ENCODE measurements at places on chromosomes 12 and 14.

DNA sequence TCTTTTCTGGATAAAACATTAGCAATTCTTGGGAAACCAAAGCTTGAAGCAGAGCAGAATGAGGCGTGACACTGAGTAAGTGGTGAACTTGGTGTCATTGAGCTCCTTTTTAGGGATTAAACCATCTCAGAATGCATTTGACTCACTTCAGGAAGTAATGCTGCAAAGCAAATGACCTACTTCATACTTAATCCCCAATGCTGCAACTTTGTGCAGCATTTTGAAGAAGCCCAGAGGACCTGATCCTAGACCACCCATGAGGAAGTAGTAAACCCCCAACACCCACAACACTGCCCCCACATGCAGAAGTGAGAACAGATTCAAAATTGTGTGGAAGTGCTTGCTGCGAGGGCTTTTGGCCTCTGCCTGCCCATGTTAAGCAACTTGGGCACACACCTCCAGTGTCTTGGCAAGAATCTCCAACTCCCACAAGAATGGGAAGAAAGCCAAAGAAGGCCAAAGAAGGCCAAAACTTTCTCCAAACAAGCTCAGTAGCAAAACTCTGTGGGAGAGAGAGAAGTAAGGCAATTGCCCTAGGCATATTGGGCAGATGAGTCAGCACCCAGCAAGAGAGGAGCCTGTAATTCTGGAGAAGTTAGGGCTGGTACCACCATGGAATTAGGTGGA lies 69.2 kb upstream of the ETV6 start:
- DNase-seq = no peak

GRCh38 chr14:67133595-67134441 lies 55.4 kb upstream of the GARIN2 start:
- DNase-seq = no peak

GRCh38 chr14:84273181-84273580 lies 1256.8 kb upstream of the FLRT2 start:
- DNase-seq = no peak

GRCh38 chr14:68943107-68943506 lies 36.0 kb downstream of the ACTN1 start:
- no peak for DNase-seq

GRCh38 chr12:28770322-28770721 lies 378.8 kb upstream of the FAR2 start:
- DNase-seq = no peak

- DNase-seq = peak; percentile 74
These were observed 78.6 kb downstream of the ARF6 start for GRCh38 chr14:49971156-49972130.

GRCh38 chr12:106759526-106760183 lies 14.8 kb upstream of the RIC8B start:
- DNase-seq = no peak

- no peak for DNase-seq
These were observed at the start of gene AQP5 for GRCh38 chr12:49961111-49961922. Gene AQP5, plus strand, starts transcription at chr12:49961872. Its CDS starts 146 bp downstream, at chr12:49962018.

GRCh38 chr14:94571395-94571794 lies 9.8 kb upstream of the SERPINA5 start:
- no peak for DNase-seq

- DNase-seq = peak; percentile 55
These were observed 33.8 kb upstream of the FGD4 start for GRCh38 chr12:32365473-32366064.

- DNase-seq = no peak
These were observed 77.7 kb upstream of the COCH start for GRCh38 chr14:30796707-30797106.

- no peak for DNase-seq
These were observed 58.8 kb upstream of the AP4S1 start for GRCh38 chr14:30966415-30967363.

DNA sequence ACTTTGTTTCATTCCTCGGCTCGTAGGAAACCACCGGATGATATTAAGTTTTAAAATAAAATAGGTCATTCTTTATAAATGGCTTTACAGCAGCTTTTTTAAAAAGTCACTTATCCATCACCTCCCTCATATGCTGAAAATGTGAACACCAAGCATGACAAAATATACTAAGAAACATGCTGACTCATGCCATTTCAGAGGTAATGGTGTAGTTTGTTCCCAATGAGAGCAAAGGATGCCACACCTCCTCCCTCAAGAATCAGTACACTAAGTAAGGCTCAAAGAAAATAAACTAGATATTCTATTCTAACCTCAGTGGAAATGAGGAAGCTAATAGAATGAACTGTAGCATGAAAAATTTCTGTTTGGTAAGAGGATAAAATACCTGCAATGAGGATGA lies 5.5 kb upstream of the DIO2 start:
- DNase-seq = no peak
